ENCODE measurements at places on chromosomes 1 and 21.

DNA sequence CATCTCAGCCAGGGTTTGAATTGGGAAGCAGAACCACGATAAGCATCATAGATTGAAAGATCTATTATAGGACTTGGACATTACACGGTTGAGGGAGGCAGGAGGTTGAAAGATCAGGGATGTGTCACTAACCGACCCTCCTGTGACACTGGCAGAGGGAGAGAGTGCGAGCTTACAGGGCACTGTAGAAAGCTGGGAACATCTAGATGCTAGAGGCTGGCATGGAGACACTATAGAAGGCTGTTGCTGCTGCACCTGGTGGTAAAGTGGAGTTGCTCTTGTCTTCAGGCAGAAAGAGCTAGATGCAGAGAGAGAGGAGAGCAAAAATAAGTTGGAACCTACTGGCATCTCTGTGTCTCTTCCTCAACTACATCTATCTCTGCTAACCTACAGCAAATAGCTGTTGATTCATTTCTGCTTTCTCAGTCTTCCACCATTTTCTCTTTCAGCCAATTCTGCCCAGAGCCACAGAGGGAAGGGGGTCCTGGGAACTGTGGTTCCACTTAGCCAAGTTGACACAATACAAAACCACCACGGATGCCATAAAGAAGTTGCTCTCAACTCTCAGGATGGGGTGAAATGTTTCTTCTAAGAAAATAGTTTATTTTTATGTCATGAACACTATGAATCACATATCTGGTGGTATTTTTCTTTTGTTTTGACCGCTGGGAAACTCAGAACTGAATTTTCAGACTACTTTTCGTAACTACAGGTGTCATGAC lies 155.9 kb downstream of the ZNF281 start:
- no peak for DNase-seq

GRCh38 chr1:154839691-154840090 lies 30.4 kb downstream of the KCNN3 start:
- no peak for DNase-seq

DNA sequence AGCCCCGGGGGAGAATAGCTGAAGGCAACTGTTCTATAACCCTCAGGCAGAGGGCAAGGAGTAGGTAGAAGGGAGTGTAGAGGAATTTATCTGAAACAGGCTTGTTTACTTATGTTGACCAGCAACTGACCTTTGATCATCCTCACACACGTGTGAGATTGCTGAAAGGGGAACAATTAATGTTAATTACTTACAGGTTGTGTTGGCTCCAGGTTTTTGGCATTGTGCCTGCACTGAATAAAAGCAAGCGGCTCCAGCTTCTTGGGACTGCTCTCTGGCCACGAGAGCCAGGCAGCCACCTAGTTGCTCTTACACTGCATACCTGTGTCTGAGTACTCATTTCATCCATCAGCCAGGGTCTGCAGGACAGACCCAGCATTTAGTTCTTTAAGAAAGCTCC lies 41.3 kb upstream of the ARHGEF10L start:
- no peak for DNase-seq

GRCh38 chr1:10646347-10646861 lies 150.0 kb downstream of the CASZ1 start:
- DNase-seq: peak; percentile 10

GRCh38 chr1:226002667-226003501 lies 3.7 kb upstream of the SDE2 start:
- DNase-seq: no peak

DNA sequence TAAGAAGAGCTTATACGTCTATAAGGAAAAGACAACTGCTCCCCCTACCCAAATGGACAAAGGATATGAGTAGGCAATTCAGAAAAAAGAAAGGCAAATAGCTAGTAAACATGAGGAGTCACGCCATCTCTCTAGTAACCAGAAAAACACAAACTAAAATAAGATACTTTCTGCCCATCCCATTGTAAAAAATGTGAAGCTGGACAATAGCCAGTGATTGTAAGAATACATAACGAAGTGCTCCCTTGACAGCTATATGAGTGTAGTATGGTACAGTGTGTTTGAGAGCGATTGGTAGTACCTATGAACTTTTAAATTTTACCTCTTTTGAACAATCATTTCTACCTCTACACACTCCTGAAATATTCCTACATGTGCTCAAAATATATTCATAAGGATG lies 7.5 kb upstream of the GJA8 start:
- DNase-seq: no peak

GRCh38 chr1:232630894-232631195 lies 912 bp upstream of the SIPA1L2 start:
- DNase-seq: no peak

GRCh38 chr1:165144757-165145397 lies 211.6 kb downstream of the LMX1A start:
- no peak for DNase-seq

- DNase-seq: no peak
Measured at GRCh38 chr1:83854456-83854855, 144.5 kb downstream of the TTLL7 start.

- no peak for DNase-seq
Measured at GRCh38 chr1:85888921-85889320, 180.7 kb upstream of the ZNHIT6 start.

- no peak for DNase-seq
Measured at GRCh38 chr1:165893507-165893906, 66.1 kb downstream of the UCK2 start.

GRCh38 chr1:22285549-22286396 lies 142.9 kb upstream of the WNT4 start:
- no peak for DNase-seq

DNA sequence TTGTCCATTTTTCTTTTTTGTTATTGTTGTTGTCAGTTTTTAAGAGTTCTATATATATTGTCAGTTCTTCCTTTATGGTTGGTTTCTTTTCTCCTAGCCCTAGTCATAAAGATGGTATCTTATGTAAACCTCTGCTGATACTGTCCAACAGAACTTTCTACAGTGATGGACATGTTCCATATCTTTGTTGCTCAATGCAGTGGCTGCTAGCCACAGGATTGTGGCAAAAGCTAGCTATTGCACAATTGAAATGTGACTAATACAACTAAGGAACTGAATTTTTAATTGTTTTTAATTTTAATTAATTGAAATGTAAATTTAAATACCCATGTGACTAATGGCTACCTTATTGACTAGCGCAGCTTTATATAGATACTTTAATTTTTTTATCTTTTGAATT lies 411.8 kb upstream of the PTBP2 start:
- DNase-seq: no peak

DNA sequence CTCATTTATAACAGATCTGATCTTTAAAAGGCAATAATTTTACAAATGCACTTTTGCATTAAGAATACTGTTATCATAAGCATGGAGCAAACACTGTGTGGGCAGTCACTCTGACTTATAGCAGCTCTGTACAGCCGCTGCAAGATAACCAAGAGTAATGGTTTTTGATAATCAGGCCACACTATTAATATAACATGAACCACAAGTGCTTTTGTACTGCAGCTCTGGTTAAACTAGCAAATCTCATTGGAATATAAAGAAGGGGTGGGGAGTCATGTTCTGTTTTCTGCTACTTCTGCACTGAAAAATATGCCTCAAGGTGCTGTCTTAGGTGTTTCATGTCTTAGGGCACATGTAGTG lies 357.4 kb downstream of the LMO4 start:
- no peak for DNase-seq

DNA sequence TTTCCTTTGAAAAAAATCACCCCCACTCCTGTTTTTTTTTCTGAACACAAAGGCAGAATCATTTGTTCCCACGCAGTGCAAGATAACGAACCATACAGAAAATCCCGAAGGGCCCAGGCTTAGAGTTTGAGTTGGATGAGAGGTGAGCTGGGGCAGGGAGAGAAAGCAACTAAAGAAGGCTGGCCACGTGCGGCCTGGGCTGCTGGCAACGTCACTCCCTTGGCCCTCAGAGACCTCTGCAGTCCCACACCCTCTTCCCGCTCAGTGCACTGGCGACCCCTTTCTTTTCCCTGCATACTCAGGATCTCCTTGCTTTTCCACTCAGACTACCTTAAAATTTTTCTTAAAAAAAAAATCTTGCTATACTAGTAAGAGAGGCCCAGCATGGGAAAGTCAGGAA lies 28.2 kb upstream of the CRNN start:
- DNase-seq: no peak

GRCh38 chr21:35932232-35932911 lies 128.0 kb downstream of the SETD4 start:
- peak; percentile 68 for DNase-seq

DNA sequence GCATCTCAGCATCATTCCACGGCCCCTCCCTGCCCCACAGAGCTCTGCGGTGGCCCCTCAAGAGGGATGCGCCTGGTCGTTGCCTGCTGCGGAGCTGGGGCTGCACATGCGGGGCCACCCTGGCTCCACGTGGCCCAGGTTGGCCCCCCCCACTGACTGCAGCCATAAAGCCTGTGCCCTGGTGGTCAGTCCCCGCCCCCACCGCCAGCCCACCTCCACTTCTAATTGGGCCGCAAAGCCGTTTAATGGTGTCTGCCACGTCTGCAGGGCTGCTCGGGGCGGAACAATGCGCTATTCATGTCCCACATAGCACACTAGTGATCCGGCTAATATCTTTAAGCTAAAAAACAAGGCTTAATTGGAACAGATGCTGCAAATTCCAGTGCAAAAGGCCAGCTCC lies 33.5 kb upstream of the ACTRT2 start:
- no peak for DNase-seq

- no peak for DNase-seq
Measured at GRCh38 chr1:72780212-72780611, 497.9 kb upstream of the NEGR1 start.

- no peak for DNase-seq
Measured at GRCh38 chr1:227369102-227369760, 50.9 kb upstream of the CDC42BPA start.

- no peak for DNase-seq
Measured at GRCh38 chr1:188668083-188668482, 1809.6 kb downstream of the BRINP3 start.

GRCh38 chr1:167775178-167775577 lies 53.4 kb downstream of the MPZL1 start:
- DNase-seq: no peak

GRCh38 chr1:208245185-208245705 lies 1.1 kb upstream of the PLXNA2 start:
- peak; percentile 73 for DNase-seq

DNA sequence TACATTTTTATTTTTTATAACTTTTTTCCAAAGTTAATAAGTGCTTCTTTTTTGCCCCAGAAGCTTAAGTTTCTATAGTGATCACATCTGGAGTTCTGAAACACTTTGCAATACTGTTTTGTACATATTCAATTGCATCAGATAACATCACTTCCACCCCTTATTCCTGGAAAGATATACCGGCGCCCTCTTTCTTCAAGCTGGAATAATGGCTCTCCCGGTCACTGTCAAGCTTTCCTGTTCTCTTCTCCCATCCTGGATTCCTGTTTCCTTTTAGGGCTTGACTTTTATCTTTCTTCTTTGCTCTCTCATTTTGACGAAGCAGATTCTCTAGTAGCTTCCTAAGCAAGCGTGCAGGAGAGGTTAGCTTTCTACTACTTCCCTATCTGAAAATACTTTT lies 1866.8 kb downstream of the MRPL39 start:
- DNase-seq: no peak

- DNase-seq: no peak
Measured at GRCh38 chr1:113058941-113059706, 13.9 kb upstream of the LRIG2 start.

GRCh38 chr1:43035821-43036741 lies 77.4 kb upstream of the SLC2A1 start:
- DNase-seq: no peak

- no peak for DNase-seq
Measured at GRCh38 chr1:187744665-187745064, 915.9 kb downstream of the PLA2G4A start.

- DNase-seq: no peak
Measured at GRCh38 chr1:93108335-93108734, 29.3 kb downstream of the MTF2 start.

GRCh38 chr1:117147856-117148588 lies 26.5 kb upstream of the TRIM45 start:
- no peak for DNase-seq

GRCh38 chr1:35931446-35932157 lies 697 bp downstream of the AGO3 start:
- DNase-seq: no peak

GRCh38 chr21:41752231-41752681 lies 14.6 kb downstream of the RIPK4 start:
- DNase-seq: no peak

DNA sequence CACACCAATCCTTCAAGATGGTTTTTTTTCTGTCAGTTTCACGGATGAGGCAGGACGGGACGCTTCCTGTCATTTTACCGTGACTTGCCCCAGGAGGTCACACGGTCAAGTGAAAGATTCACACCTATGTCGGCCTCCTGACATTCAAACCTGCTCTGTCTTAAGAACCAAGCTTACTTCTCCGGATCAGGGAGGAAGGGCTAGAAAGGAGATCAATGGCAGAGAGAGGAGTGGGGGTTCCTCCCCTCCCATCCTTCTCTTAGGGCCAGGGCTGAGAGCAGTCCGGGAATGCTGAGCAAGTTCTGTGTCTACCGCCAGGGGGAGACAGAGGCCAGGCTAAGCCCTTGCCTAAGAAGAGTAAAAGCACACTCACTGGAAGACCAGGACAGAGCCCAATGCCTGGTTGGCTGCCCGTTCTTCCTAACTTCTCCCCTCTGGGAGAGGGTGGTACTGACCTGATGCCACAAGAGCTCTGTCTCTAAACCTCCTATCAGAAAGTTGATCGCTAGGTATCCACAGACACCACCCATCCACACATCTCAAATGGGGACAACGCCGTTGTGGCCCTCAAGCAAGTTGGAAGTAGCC lies 1.1 kb upstream of the PPM1J start:
- peak; percentile 62 for DNase-seq

DNA sequence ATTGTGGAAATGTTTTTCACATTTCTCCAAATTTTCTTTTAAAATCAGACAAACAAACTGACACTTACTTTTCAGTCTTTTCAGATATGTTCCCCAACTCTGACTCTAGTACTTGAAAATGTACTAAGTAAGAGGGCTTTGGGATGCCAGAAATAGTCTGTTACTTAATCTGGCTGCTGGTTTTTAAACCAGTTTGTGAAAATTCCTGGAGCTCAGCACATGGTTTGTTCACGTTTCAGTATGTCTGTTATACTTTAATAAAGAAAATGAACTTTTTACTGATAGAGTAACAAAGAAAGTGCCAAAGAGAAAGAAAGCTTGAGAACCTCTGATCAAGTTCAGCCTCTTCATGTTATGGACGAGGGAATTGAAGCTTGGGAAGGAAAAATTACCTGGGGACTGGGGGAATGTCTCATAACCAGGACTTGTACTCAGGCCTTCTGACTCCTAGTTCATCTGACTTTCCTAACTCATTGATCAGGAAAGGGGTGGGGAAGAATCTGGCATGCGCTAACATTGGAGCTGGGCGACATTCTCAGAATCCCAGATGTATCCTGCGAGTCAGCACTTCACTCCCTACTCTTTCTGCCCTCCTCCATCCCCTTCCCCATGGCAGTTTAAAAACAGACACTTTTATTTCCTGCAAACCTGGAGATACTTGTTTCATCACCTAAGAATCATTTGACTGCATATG lies 30.8 kb upstream of the DNAJC6 start:
- DNase-seq: no peak

Measured in SW 1271 (cell line).